NCI-H82 (cell line): ENCODE measurements at places on chromosomes 5 and 9.

- no peak for DNase-seq
Measured at GRCh38 chr5:98144710-98145109, 628.8 kb upstream of the RGMB start.

DNA sequence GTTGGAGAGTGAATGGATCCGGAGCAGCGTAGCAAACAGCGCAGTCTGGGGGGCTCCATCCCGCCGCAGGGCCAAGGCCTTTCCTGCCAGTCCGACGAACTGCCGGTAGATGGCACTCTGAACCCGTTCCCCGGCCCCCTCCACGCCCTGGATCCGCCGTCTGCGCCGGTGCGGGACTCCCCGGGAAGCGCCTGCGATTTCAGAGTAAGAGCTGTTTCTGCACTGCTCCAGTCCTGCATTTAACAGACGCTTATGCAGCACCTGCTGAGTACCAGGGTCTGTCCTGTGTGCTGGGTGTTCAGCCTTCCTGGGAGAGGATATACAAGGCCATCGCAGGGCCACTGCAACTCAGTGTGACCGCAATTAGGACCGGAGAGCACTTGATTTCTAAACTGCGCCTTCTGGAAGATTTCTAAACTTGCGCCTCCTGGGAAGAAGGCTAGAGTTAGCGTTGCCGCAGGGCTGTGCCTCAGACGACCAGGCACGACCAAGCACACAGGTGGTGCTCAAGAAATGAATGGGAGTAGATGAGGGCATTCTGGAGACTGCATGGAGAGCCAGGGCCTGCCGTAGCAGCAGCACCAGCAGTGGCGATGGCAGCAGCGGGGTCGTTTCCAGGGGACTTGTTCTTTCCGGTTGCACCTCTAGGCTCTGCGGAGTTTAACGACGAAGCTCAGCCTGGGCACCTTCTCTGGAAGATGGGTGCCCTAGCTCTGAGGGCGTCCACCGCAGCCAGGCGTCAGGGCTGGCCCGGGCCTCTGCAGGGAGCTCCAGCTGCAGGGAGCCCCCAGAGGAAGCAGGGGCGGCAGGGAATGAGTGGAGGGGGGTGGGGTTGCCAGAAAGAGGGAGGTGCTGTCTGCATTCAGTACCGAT is 14.3 kb upstream of the TIFAB start:
- DNase-seq: peak; percentile 89

- no peak for DNase-seq
Measured at GRCh38 chr5:172648755-172649154, 7.7 kb downstream of the NEURL1B start.

DNA sequence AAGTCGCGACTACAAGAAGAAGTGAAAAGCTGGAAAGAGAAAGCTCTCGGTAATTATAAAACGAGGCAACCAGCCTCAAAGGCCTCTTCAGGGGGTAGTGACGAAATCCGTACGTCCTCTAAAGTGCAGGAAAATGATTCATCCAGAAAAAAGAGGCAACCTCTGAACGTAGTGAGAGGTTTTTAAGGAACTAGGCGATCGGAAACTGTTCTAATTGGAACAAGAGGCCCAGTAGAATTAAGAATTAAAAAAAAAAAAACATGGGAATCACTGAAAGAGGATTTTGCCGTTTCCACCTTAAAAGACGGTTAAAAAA is 1.0 kb downstream of the CSNK1A1 start:
- DNase-seq: no peak

- peak; percentile 50 for DNase-seq
Measured at GRCh38 chr9:76374783-76375559, 19.3 kb downstream of the RFK start.

GRCh38 chr9:85223506-85224125 is 518.1 kb downstream of the AGTPBP1 start:
- no peak for DNase-seq

DNA sequence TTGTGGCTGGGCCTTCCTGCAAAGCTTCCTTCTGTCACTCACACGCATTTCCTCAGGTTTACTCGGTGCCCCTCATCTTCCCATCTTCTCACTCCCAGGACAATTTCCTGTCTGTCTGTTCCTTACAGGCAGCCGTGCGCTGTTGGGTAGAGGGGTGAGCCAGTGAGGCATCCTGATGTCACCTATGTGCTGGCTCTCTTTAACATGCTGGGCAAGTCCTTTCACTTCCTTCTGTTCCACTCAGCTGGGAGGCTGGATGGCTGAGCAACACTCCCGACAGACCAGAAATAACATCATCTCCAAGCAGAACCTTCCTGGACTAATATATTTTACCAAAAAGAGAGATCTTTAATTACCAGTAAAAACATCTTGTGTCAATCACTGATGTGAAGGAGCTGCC is 103.0 kb downstream of the HSD17B3 start:
- no peak for DNase-seq

DNA sequence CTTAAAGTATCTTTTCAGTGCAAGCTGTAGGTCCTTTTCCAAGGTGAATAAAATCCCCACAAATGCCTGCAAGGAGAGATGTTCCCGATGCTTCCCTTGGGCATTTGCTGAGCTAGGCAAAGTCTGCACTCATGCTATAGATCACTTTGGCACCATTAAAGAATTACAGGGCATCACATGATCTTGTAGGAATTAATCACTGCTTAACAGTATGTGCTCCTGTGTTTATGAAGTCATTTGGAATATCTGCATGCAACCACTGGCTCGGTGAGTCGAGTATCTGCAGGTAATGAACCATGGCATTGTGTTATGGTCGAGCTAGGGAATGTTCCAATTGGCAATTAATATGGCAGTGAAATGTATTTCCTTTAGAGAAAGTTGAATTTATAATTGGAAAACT is 615.1 kb downstream of the TLE1 start:
- DNase-seq: peak; percentile 10

DNA sequence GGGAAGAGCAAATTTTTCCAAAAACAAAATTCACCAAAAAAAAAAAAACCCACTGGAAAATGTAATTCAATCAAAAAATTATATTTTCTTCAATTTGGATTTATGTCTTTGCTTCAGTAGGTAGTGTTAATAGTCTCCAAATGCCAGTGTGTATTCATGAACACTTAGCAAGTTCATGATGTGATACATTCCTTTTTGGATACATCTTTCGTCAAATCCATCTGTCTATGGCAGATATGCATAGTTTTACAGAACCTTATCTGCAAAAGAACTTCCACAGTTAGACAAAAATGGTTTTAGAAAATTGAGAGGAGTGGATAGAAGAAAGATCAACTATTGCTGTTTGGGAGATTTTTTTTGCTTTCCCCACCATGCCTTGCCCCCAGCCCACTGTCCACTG is 214.6 kb downstream of the DEPDC1B start:
- no peak for DNase-seq

DNA sequence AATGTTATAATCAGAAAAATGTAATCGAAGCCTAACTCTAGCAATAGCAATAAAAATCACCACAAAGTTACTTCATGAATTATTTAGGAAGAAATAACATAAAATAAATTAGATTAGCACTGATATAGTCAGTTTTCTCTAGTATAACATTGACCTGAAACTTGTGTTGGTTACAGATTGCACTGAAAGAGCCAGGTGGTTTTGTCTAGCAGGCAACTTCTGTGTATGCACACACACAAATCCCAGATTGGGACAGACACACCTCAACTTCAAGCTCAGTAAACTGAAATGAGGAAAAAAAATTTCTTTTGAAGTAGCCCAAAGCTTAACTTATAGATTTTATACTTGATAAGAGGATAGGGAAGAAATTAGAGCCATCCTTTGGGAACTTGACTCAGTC is 129.3 kb downstream of the EFNA5 start:
- no peak for DNase-seq

- no peak for DNase-seq
Measured at GRCh38 chr9:79387101-79387835, 184.5 kb upstream of the TLE4 start.

GRCh38 chr5:1498623-1499416 is 24.9 kb downstream of the LPCAT1 start:
- DNase-seq: no peak

DNA sequence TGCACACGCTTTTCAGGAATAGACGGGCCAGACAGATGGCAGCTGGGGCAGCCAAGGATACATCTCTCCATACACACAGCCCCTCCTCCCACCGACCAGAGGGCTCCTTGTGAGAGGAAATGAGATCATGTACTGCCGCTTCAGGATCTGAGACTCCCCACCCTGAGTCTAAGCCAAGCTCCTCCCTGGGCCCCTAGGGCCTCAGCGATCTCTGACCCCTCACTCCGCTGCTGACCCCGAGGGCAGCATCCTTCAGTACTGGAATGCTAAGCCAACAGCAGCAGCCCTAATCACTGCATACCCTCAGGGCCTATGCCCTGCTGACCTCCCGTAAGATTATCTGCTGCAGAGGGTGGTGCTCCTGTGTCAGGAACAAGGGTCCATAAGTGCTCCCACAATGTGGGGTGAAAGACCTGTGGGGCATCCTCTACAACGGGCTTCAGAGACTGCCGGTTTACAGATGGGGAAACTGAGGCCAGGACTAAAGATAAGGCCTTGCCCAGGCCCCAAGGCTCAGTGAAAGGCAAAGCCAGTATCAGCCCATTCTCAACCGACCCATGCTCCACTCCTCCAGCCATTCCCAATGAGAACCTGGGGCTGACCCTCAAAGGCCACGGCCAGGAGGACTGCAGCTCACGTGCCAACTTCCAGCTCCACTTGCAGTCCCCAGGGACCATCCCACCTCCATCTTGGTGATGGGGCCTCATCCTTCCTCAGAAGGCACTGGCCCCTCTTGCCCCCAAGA is 37.5 kb downstream of the BICD2 start:
- DNase-seq: peak; percentile 97

DNA sequence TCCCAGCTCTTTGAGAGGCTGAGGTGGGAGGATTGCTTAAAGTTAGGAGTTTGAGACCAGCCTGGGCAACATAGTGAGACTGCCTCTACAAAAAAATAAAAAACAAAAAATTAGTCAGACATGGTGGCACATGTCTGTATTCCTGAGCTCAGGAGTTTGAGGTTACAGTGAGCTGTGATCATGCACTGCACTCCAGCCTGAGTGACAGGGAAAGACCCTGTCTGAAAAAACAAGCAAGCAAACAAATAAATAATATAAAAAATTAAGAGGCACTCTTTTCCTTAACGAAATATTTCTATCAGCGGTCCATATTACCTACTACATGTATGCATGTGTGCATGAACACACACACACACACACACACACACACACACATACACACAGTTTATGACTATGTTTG is 20.9 kb upstream of the FOCAD start:
- no peak for DNase-seq

DNA sequence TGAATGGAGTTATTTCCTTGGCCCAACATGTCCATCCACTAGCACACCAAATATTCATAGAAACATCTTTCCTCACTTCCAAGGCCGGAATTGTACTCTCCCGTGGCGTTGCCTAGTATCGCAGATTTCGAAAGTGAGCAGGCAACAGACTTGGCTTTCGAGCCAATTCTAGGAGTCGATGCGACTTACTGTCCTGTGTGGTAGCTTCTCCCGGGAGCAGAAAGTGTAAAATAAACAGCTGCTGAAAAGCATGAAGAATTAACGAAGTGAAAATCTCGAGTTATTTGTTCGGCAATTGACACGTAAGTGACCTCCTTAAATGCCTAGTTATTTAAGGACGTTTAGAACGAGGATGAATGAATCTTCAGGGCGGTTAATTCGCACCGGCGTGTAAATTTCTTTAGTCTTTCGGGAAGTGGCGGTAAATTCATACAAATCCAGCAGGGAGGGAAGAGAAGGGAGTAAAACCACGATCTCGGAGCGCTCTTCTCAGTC is 449 bp upstream of the PCSK5 start:
- peak; percentile 36 for DNase-seq

DNA sequence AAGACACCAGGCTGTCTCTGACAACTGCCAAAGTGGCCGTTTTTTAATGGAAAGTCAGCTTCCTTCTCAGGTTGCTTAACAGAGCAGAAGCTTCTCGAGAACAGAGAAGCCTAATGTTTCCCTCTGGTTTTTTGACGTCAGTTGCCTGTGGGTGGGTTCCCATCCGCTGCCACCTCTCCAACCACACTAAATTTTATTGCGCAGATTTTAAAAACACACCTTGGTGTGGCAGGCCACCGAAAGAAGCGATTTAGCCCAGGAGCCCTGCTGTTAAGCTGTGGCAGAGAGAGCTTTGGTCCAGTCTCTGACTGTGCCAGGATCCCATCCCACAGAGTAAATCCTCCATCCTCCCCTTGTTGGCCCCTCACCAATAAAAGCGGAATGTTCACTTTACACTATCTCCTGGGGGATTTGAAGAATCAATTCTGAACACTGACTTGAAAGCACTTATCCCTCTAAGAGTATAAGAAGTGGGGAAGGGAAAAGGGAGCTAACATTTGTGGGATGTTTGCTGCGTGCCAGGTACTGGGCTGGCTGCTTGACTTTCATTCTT is 181.6 kb downstream of the AOPEP start:
- DNase-seq: no peak

GRCh38 chr9:89685698-89686097 is 80.9 kb downstream of the GADD45G start:
- no peak for DNase-seq

- no peak for DNase-seq
Measured at GRCh38 chr5:65647941-65648340, 23.1 kb downstream of the SHLD3 start.

DNA sequence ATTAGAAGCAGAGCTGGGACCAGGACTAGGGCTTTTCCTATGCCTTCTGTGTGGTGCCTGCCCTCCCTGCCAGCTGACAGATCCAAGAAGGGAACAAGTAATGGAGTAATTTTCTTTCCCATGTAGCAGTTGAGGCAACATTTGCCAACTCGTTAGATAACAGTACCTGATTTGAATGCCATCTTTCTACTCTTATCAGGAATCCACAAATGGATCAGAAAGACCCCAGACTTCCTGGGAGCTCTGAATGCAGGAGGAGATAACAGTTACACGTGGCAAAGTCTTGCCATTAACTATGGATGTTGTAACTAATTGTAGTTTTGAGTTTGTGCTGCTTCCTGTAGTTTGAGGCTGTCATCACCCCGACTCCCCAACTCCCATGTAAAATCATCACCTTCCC is 39.2 kb downstream of the RCL1 start:
- no peak for DNase-seq

- no peak for DNase-seq
Measured at GRCh38 chr5:439181-439580, 3.8 kb upstream of the EXOC3 start.

DNA sequence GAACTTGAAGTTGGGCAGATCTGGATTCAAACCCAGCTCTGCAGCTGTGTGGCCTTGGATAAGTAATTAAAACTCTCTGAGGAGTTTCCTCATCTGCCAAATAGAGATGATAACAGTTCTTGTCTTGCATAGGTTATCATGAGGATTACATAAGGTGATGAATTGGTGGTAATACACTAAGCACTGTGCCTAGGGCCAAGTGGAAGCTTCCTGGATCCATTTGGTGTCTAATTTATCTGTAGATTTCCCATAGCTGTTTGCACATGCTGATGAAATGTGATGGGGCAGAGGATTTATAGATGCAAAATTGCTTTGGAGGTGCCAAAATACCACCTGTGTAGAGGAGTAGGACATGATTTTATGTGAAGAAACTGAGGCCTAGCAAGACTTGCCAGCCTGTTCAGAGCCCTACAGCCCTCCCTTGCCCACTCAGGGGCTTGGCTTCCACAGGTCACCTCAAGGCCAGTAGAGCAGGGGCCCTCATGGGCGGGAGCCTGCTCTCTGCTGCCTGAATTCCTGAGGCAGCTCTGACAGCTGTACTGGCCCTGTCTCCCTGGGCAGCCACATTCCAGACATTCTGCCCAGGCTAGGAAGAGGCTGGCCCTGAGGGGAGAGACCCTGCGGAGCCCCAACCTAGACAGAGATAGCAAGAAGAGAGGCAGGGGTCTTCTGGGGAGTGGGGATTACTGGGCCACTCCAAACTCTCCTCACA is 5.9 kb upstream of the FAT2 start:
- no peak for DNase-seq

GRCh38 chr5:55993731-55994494 is 850 bp downstream of the IL6ST start:
- DNase-seq: no peak
